ENCODE measurements at places on chromosomes 16 and 17. TPM values are rescaled to one million over a fixed set of nuclear protein-coding genes. Genes with fewer than 3 reads are reported as not detected.

SLC35G6 gene
- not detected for total RNA-seq

TMIGD1 gene
- not detected for total RNA-seq

KRT40 gene
- not detected for total RNA-seq

CCL5 gene
- total RNA-seq, result 0.56 TPM

FOXC2 gene
- 0.11 TPM for total RNA-seq

TRAP1 gene
- total RNA-seq, result 408 TPM

CIBAR2 gene
- total RNA-seq, result not detected

MEFV gene
- total RNA-seq, result not detected

TRAF4 gene
- 147 TPM for total RNA-seq

KRTAP2-2 gene
- not detected for total RNA-seq

EVPL gene
- 0.11 TPM for total RNA-seq

KCNAB3 gene
- 1.7 TPM for total RNA-seq

SDR42E2 gene
- total RNA-seq, result not detected

ARL5C gene
- total RNA-seq, result not detected

UNC13D gene
- total RNA-seq, result 244 TPM

CTRL gene
- 3.8 TPM for total RNA-seq

SCGB1C2 gene
- total RNA-seq, result not detected

CHST5 gene
- 0.20 TPM for total RNA-seq

AXIN2 gene
- total RNA-seq, result 2.4 TPM

CHD9NB gene
- 0.13 TPM for total RNA-seq

ZNF764 gene
- total RNA-seq, result 10.1 TPM

KRT24 gene
- total RNA-seq, result not detected

ABAT gene
- total RNA-seq, result 0.31 TPM

PPP1R1B gene
- total RNA-seq, result not detected

TTLL6 gene
- total RNA-seq, result not detected

CDIP1 gene
- 0.18 TPM for total RNA-seq
